ENCODE measurements at places on chromosomes 2 and 18. TPM values are rescaled to one million over a fixed set of nuclear protein-coding genes. Genes with fewer than 3 reads are reported as not detected.

- H3K4me3 ChIP-seq = no peak overlapping the region
- no peaks in the 10 kb centered on the region for H3K27me3 ChIP-seq
- no peak overlapping the region for H3K27ac ChIP-seq
These were observed 333.0 kb upstream of the CNTNAP5 start for GRCh38 chr2:123692121-123692520.

DNA sequence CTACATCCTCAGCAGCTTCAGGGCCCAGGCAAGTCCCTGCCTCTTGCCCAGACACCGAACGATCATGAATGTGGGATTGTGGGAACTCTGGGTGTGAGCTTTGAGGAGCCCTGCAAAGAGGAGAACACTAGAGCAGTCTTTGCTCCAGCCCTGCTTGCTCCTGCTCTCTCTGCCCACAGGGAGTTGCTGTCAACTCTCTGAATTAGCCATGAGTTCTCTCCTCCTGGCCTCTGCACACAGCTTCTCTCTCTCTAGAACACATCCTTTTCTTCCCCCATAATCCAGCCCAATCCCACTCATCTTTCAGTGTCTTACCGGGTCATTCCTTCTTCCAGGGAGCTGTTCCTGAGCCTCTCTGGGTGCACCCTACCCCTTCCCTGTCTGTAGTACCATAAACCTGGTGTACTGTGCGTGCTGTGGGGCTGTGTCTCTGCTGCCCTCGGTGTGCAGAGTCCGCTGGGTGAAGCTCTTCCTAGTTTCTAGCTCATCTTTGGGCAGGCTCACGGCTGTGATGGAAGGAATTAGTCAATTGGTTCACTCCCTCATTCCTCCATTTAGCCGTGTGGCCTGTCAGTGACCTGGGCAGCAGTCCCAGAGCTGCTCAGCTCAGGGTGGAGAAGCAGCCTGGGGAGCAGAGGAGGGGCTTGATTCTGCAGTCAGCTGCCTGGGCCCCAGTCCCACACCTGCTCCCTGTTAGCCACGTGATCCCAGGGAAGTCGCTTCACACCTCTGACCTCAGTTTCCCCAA lies 132.9 kb upstream of the HDAC4 start:
- DNase-seq = no peak
- no peaks in the 10 kb centered on the region for H3K4me1 ChIP-seq
- no peak overlapping the region for H3K4me3 ChIP-seq

GRCh38 chr2:119432851-119433522 lies 1.3 kb downstream of the TMEM37 start:
- no peaks in the 10 kb centered on the region for H3K36me3 ChIP-seq
- no peak overlapping the region for H3K4me3 ChIP-seq
- no peak for DNase-seq
- peaks cover 13% of the 10 kb centered on the region for H3K4me1 ChIP-seq

DNA sequence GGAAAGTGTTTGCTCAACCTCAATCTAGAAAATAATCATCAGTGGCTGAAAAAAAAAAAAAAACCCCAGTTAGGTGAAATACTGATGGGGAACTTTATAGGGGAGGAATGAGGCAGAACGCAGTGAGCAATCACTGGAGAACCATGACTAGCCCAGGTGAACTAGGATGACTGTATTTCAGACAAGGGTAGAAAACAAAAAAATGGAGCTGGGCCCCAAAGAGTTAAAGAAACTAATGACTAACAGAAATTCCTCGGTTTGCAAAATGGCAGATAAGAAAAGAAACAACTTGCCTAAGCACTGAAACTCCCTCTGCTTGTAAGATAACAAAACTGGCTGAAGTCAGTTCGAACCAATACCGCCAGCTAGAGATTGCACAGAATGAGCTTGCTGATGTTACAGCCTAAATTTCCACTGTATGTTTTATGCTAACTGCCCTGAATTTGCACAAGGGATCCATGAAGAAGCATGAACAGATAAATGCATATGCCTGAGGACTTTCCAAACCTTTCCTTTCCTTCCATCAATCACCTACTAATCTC lies 245.9 kb downstream of the METTL4 start:
- DNase-seq = peak; percentile 77
- H3K4me1 ChIP-seq = no peaks in the 10 kb centered on the region
- no peaks in the 10 kb centered on the region for H3K36me3 ChIP-seq
- H3K27ac ChIP-seq = no peak overlapping the region

UGT1A6 gene
- total RNA-seq = not detected
